ENCODE measurements at places on chromosomes 3 and 15.

GRCh38 chr3:144358191-144358590 lies 386.6 kb downstream of the DIPK2A start:
- no peak for DNase-seq

- no peak for DNase-seq
Measured at GRCh38 chr15:56174649-56175048, 69.0 kb downstream of the RFX7 start.

DNA sequence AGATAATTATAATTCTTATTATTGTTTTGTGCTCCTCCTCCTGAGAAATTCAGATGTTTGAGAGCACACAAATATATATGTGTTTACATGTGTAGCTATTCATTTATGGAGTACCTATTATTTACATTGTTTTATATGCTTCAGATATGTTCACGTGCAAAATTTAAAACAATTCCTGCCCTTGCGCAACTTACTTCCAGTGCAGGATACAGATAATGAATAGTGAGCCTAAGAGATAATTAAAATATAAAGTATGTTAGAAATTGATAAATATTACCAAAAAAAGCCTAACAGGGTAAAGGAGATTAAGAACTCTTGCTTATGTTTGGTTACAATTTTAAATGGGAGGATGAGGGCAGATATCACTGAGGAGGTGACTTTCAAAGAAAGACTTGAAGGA lies 81.7 kb upstream of the DPH6 start:
- DNase-seq, result no peak

DNA sequence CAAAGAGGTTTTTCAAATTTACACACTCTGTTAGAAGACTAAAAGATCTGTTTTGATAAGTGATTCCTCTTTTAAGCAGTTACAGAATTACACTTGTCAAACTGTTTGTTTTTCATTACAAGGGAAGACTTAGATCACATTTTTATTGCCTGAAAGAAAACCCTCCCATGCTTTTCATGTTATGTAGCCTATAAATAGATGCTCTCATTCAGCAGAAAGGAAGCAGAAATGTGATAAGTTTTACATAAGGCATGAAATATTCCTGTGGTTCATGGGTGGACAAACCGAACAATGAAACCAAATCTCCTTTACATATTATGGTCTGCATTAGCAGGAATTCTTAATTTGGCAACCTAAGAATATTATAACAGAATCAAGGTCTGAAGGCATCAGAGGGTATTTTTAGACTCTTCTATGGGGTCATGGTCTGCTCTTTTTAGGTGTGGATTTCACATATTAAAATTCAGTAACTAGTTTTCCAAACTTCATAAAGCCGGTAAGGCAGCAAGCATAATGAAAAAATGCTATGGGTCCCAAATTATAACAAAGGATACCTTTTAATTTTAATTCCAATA lies 37.3 kb upstream of the FXR1 start:
- no peak for DNase-seq

DNA sequence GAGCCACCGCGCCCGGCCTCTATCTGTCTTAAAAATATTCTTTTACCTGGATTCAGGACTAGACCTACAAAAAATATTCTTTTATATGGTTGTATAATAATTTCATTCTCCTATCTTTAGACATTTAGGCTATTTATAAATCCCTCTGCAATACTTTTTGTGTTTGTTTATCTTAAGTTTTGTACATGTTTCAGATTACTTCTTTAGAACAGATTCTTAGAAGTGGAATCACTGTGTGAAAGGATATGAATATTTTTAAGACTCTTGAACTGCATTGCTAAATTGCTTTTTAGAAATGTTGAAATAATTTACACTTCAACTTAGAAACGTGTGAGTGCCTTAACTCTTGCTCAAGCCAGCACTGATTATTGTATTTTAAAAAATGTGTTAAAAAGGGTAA lies 131.3 kb upstream of the PTX3 start:
- DNase-seq, result no peak

DNA sequence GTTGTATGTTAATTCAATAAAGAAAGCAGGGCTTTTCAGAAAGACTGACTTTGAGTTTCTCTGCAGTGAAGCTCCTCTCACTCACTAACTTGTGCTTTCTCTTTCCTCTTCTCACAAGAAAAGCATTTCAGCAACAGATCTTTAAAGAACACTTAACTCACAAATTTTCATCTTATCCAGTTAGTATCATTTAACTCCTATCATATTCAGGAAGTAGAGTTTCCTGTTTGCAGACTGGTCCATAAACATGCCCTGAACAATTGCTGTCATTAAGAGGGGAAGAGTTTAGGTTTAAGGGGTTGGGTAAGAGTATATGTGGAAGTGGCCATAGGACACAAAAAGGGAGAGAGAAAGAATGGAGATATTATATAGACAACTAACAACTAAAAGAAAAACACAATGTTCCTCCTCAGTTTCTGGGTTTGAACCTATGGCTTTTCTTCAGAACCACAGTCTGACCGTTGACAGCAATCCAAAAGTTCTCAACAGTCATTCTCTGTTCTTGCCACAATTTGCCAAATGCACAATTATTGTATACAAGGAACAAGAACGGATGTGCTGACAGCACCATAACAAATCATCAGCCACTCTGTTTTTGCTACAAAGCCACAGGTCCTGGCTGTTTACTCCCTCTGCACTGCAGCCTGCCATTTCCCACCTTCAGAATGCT lies 63.9 kb downstream of the CHAC1 start:
- no peak for DNase-seq

GRCh38 chr15:99582508-99582960 lies 16.8 kb downstream of the MEF2A start:
- no peak for DNase-seq

- DNase-seq, result no peak
Measured at GRCh38 chr15:89115547-89115946, 27.3 kb downstream of the ABHD2 start.

DNA sequence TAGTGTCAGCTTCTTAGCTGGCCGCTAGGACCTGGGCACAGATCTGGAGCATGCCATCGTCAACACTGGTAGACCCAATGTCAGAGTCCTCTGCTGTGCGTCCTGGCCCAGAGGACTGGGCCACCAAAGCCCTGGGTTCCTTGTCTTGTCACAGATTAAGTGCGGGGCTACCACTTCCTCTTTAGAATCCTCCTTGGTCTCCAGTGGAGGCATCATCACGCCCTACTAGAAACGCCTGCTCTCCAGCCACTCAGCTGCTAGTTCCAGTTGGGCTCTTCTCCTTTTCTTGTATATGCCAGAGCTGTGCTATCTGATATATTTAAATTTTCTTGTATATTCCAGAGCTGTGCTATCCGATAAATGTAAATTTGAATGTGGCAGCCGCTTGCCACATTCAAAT lies 11.2 kb downstream of the PPCDC start:
- no peak for DNase-seq

- no peak for DNase-seq
Measured at GRCh38 chr15:38992930-38993329, 428.3 kb upstream of the RASGRP1 start.

- no peak for DNase-seq
Measured at GRCh38 chr3:160921020-160921635, 165.1 kb downstream of the PPM1L start.

GRCh38 chr15:99476413-99477222 lies 89.2 kb upstream of the MEF2A start:
- no peak for DNase-seq

GRCh38 chr3:30162579-30162978 lies 443.8 kb upstream of the TGFBR2 start:
- DNase-seq, result no peak

DNA sequence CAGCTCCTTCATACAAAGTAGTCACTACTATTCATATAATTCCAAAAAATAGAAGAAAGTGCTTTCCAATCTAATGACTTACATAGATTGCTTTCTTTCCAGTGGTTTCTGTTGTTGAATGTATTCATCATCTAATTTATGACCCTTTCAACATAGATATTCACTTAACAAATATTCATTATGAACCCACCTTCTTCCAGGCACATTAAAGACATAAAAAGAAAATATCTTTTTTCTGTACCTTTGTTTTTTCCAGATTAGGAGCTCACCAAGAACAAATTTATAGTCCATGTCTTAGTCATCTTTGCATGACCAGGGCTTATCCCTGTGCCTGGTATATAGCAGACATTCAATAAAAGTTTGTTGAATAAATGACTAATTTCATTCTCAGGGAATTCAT lies 32.4 kb upstream of the PDZRN3 start:
- no peak for DNase-seq

- DNase-seq, result no peak
Measured at GRCh38 chr15:67144609-67145311, 79.4 kb downstream of the SMAD3 start.

DNA sequence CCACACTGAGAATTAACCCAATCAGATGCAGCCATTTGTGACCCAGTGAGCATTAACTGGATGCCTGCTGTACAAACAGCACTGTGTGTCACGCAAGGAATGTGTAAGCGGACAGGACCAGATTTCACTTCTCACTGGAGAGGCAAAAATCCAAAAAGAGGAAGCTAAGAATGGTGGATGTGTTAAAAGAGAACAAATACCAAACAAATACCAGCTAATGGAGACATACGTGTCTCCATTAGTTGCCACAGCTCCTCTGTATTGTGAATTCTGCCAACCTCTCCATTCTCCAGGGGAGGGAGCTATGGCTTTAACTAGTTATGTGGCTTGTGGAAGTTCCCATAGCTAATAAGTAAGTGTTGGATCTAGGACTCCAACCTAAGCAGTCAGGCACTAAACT lies 2.6 kb downstream of the LTF start:
- DNase-seq, result no peak

DNA sequence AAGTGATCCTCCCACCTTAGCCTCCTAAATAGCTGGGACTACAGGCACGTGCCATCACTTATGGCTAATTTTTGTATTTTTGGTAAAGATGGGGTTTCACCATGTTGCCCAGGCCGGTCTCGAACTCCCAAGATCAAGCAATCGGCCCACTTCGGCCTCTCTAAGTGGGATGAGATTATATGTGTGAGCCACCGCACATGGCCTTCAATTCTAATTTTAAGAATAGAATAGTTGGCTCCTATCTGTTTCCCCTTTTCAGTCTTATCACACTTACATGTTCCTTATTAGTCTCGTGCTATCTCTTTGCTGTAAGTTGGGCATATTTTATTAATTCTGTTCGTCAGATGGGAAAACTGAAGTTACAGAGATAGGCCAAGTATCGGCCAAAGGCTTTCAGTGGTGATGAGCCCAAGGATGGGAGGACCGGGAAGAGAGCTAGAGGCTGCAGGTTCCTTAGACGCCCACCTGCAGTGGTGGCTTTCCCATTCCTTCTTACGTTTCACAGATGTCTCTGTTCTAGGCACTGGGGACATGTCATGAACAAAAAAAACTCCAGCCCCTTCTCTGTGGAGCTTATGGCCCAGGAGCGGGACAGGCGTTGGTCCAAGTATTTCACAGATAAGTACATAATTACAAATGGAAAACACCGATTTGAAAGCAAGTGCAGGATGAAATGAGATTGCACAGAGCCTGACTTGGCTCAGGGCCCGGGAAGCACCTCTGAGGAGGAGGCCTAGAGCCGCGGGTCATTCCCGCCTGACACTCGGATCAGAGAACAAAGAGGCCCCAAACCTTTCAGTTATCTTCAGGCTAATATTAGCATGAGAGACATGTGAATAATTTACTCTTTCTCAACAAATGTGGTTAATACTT lies 91.1 kb upstream of the KLF13 start:
- DNase-seq, result no peak

- DNase-seq, result no peak
Measured at GRCh38 chr3:142087676-142088075, 61.7 kb downstream of the TFDP2 start.

DNA sequence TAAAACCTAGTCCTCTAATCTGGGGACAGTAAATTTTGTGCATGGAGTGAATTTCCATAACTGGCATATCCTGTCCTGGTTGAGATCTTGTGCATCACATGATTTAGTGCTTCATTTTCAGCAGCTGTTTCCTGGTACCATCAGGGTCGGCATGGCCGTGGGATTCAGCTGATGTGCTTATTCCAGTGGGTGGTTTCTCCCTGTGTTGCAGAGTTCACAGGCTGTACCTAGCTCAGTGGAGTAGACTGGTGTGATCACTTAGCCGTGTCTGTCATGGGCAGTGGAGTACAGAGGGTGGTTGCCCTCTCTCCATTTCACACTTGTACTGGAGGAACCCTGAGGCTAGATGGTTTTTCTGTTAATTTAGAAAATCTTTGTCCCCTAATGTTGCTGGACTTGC lies 228.5 kb downstream of the PTPRG start:
- no peak for DNase-seq

GRCh38 chr3:192494174-192494573 lies 233.2 kb downstream of the FGF12 start:
- DNase-seq, result no peak

DNA sequence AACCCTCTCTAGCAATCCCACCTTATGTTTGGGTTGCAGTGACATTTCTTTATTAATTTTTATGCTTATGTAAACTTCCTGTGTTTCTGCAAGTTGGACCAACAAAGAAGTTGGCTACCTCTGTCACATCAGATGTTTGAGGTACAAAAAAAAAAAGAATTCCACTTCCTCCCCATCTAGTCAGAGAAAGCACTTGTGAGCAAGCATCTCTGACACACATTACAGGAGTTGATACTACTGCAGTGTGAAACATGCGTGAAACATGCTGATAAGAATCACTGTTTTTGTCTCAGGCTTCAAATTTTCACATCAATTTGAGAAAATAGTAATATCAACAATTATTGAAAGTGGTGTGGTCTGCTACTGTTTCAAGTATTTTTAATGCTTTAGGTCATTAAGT lies 1.3 kb downstream of the SCAANT1 start:
- no peak for DNase-seq

DNA sequence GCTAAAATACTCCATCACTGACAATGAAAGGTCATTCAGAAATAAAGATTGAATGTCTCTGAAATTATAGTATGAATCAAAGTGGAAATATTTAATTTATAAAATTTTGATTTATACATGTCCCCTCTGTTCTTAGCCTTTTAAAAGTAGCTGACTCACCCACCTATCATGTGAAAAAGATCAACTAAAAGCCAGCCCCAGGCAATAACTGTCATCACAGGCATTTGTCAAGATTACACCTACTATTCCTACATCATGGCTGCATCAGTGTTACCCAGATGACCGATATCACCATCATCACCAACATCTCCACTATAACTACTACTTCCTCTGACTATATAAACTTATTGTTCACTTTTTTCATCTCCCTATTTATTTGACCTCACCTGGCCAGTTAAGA lies 14.3 kb upstream of the PIK3R4 start:
- no peak for DNase-seq

DNA sequence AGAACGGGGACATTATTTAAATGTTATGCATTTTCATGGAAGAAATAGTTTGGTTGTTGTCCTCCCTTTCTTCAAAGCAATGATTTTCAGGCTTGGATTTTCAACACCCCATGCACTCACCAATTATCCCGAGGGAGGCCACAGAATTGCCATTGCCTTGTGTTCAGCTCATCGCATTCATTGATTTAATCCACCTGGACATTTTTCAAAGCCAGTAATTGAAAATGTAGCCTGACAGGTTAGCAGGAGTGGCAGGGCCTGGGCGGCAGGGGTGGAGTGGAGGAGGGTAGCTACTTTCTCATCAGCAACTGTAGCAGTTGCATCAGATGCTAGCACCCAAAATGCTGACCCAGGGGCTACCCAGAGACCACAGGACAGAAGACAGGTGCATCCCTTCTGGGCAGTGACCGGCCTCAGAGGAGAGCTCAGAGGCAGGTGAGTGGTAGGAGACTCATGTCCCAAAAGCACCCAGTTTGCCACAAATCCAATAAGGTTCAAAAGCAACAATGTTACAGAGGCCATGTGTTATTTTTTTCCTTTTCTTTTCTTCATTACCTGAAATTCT lies 242.4 kb downstream of the CD47 start:
- DNase-seq, result no peak

- no peak for DNase-seq
Measured at GRCh38 chr3:143380449-143380848, 260.9 kb downstream of the CHST2 start.

- no peak for DNase-seq
Measured at GRCh38 chr15:67121644-67122605, 56.5 kb downstream of the SMAD3 start.
